Caco-2 (cell line): ENCODE measurements at places on chromosomes 2 and 18.
A peak's percentile ranks its signal among the peaks of the same experiment; 100 is the strongest.

- DNase-seq, result no peak
Measured at GRCh38 chr2:207951734-207952470, 73.4 kb downstream of the PLEKHM3 start.

DNA sequence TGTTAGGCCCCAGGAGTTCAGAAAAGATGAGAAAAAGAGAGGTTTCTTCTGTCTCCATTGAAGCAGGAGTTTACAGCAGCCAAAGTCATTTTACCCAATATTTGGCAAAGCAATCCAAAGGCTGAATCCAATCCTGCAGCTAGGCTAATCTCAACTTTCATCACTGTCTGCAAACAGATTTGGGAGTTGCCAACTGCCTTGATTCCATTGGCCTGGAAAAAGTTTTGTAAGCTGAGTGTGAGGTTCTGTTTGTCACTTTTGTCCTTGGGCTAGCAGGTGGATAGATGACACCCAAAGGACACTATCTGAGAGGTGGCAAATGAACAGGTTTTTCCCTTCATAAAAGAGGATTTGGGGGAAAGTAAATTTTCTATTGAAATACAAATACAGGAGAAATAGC is 56.6 kb upstream of the SETBP1 start:
- no peak for DNase-seq

GRCh38 chr2:102841107-102841840 is 79.4 kb downstream of the TMEM182 start:
- peak; percentile 57 for DNase-seq

DNA sequence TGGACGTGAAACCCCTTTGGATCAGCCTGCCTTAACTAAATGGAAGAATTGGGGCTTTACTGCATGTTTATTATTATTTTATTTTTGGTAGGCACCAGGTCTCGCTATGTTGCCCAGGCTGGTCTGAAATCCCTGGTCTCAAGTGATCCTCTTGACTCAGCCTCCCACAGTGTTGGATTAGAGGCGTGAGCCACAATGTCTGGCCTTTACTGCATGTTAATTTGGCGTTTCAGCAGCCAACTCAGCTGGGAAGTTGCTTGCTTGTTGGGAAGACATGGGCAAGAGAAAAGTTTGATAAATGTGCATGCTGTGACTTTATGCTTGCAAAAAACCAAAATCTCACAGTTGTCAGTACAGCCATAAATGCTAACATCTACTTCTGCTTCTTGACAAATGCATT is 105.1 kb downstream of the FMNL2 start:
- no peak for DNase-seq

DNA sequence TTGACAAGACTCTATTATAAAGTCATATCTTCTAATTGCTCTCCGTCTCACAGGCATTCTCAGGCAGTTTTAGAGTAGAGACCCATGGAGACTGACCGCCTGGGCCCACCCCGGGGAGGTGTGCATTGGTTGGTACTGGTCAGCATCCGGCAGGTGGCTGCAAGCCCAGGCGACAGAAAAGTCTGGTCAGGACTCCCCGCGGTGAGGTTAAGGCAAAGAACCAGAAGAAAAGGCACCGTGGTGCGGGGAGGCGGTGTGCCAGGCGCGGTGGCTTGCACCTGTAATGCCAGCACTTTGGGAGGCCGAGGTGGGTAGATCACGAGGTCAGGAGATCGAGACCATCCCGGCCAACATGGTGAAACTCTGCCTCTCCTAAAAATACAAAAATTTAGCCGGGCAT is 32.5 kb downstream of the AMER3 start:
- no peak for DNase-seq

DNA sequence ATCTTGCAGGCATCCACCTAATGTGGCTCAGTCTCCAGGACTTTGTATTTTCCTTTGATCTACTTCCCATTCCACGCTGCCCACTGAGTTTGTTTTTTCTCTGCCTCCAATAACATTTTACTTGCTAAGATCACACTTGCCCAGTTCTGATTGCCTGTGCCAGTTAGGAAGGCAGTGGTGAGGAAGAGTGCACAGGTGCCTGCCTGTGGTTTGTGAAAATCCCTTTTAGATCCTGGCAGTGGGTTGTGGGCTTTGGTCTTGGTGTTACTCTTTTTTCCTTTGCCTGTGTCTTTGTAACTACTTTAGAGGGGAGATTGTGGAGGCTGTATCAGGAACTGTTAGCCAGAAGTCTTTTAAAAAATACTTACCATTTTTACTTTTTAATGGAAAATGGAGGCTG is 36.9 kb upstream of the KCNG2 start:
- DNase-seq, result no peak

- no peak for DNase-seq
Measured at GRCh38 chr2:191730263-191730662, 52.3 kb downstream of the NABP1 start.

GRCh38 chr2:133365117-133365516 is 203.1 kb downstream of the NCKAP5 start:
- no peak for DNase-seq

DNA sequence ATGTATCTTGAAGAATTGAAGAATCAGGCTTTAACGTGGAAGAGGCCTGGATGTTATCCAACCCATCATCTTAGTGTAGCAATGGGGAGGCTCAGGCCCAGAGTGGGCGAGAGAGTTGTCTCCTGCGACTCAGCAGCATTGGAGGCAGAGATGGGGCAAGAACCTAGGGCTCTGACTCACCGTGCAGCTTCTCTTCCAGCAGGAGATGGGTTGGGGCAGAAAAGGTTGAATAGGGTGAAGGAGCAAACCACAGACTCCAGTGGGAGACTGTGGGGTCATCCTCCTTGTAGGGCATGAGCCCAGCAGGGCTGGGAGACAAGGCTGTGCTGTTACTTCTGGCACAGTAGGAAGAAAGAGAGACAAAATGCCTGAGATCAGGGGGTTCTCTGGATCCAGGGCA is 1.4 kb downstream of the IL36RN start:
- no peak for DNase-seq

DNA sequence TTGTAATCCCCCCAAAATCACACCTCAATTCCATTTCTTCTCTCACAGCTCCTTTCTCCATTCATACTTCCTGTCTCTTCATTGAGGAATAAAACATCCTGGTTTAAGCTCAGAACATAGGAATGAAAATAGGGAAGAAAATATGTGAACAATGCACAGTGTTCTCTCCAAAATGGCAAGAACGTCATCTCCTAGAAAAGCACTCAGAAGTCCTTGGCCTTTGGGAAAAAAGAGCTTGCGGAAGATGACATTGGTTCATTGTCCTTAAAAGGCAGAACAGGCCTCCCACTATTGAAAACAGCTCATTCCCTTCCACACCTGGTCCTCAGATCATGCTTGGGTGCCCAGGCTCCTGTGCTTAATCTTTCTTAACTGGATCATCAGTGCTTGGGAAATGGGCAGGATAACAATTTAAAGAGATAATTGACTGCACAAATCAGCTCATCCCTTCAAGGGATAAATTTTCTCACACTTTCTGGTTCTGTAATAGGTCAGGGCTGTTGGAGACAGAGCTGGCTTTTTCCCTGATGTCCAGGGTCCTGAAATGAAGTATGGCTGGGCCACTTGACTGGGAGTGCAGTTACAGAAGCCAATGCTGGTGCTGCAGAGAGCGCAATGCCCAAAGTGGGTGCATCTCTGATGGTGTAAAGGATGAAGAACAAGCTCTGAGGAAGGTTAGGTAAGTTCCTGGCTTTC is 69.2 kb downstream of the MARCHF4 start:
- no peak for DNase-seq

- DNase-seq, result no peak
Measured at GRCh38 chr2:240134956-240135520, 1.1 kb downstream of the COPS9 start.

GRCh38 chr2:11161747-11162146 is 6.5 kb downstream of the SLC66A3 start:
- no peak for DNase-seq
